ENCODE measurements at places on chromosomes 11 and 22. TPM values are rescaled to one million over a fixed set of nuclear protein-coding genes. Genes with fewer than 3 reads are reported as not detected.

DNA sequence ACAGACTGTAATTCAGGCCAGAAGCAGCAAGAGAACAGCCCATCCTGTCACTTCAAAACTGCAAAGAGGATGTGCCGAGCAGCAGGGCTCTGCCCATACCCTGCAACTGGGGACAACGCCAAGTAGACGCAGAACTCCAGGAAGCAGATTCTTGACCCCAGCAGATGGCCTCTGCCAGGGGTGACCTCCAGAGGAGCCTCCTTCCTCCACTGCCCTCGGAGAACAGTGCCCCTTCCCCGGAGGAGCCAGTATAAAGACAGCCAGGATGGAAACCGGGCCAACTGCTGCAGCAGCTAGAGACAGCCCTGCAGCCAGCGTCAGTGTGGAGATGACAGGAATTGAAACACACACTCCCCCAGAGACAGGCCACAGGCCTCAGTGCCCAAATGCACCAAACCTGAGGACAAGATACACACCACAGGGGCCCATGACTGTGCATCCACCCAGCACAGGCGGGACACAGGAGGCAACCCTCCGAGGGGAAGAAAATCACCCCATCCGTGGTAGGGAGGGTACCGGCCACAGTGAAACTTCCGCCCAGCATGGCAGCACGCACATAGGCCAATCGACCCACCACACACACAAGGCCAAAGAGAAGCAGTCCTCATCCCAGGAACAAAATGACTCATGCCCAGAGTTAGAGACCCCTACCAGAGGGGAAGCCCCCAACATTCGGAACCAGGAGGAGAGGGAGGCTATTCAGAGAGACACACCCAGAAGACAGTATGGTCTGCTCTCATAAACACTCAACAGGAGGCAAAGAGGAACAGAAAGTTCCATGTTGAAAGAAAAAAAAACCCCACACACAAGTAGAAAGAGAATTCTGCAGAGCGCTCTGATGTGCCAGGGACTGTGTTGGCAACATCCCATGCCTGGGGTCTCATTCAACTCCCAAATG is 5.6 kb downstream of the AHNAK start:
- H3K27me3 ChIP-seq, result no peaks in the 10 kb centered on the region
- H3K4me1 ChIP-seq, result peaks cover 77% of the 10 kb centered on the region
- H3K4me3 ChIP-seq, result peak overlapping the region; percentile 92
- H3K27ac ChIP-seq, result peak overlapping the region; percentile 93

DNA sequence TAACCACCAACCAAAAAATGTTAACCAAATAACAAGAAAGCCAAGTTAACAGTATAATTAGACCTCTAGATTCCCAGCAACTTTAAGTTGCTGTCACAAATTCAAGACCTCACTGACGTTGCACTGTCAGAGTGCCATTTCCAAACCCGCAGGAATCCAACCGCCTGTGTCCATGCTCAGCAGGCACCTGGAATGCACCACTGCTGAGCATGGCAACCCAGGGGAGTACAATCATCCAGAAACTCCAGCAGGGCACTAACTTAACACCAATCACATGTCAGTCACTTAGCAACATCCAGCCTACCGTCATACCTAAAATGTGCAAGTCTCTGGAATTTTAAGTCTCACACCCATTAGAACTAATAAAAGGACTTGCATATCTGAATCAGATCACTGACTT is 48.8 kb downstream of the SMCO4 start:
- H3K27ac ChIP-seq, result no peak overlapping the region

DNA sequence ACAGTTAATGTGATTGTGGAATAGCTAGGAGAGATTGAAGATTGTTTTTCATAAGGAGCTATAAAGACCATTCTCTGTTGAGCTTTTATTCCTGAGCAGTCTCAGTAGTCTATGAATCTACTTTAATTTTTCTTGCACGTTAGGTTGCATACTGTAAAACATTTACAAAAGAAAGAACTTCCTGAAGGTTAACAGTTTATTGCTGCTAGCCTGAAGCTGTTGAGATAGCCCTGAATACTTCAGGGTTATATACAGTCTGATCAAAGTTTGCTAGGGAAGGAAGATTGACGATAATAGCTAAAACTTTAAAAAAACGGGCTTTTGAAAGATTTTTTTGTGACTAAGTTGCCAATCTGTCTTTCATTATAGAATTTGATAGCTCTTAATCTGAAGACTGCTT is 64.8 kb downstream of the PPP6R3 start:
- peaks cover 71% of the 10 kb centered on the region for H3K36me3 ChIP-seq
- no peak overlapping the region for H3K27ac ChIP-seq
- no peaks in the 10 kb centered on the region for H3K27me3 ChIP-seq
- H3K4me3 ChIP-seq, result no peak overlapping the region

RBM7 gene
- total RNA-seq, result 4.8 TPM

DNA sequence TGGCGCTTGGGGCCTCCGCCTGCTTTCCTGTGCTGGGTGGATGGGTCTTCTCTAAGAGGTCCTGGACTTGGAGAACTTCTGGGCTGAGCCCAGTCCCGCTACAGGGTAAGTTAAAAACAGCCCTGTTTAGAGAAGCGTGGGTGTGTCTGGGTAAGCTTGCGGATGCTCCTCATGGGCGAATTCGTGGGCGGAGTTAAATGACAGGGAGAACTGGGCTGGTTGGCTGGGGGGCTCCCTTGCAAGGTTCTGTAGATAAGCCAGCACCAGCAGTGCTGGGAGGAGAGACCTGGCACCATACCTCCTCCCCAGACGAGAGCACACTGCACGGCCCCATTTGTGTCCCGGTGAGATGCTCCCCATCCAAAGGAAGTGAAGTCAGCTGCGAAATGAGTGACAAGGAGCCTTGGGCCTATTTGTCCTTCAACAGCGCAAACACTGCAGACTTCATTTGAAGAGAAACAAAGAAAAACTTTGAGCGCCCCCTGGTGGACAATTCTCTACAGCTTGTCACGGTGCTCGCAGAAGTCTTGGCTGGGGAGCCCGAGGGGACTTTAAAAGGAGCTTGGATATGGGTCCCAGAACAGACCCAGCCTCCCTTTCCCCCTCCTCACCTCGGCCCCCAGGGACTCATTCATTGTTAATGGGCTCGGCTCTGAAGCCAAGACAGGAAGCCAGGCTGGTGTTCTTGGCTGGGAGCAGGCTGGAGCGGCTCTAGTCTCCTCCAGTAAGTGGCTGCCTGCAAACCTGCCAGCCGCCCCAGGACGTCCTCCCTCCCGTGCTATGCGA is 39.5 kb downstream of the TP53I11 start:
- peaks cover 9% of the 10 kb centered on the region for H3K4me1 ChIP-seq
- no peak overlapping the region for H3K4me3 ChIP-seq
- no peaks in the 10 kb centered on the region for H3K27me3 ChIP-seq
- DNase-seq, result peak; percentile 89

GRCh38 chr11:82732348-82732733 is 1.3 kb downstream of the FAM181B start:
- peaks cover 91% of the 10 kb centered on the region for H3K27me3 ChIP-seq
- peaks cover 23% of the 10 kb centered on the region for H3K4me1 ChIP-seq
- DNase-seq, result peak; percentile 28

HEPN1 gene
- not detected for total RNA-seq

CYP2R1 gene
- 52.5 TPM for total RNA-seq

MMP1 gene
- total RNA-seq, result not detected

DNA sequence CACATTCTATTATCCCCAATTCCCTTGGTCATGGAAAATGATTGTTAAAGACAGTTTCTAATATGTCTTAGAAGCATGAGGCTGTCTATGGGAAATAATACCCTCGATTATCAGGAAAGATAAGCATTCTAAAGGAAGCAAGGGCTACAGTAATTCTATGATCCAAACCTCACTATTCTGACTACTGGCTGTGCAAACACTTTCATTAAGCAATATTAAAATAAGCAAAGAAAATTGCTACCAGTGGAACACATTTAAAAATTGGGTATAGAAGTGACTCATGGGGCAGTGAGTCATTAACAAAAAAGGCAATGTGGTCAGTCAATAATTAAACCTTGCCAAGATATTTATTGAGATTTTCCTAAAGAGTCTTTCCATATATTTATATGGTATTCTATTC is 1415.2 kb upstream of the TENM4 start:
- no peak overlapping the region for H3K4me3 ChIP-seq
- H3K27me3 ChIP-seq, result no peaks in the 10 kb centered on the region
- no peak for DNase-seq
- no peaks in the 10 kb centered on the region for H3K36me3 ChIP-seq
- H3K4me1 ChIP-seq, result no peaks in the 10 kb centered on the region

DNA sequence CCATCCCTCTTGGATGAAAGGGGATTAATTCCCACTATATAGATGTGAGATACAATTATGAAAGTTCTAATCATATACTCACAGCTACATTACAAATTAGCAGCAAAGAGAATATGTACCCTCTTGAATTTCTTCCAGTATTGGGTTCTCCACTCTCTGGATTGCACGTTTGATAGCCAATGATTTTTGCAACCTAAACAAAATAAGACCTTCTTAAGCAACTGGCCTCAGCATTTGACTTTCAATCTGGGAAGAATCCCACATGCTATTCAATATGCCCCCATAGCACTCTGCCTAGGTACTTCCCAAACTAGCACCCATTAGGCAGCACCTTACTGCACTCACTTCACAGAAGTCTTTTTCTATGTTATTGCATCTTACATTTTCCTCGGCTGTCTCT is 55.8 kb downstream of the ETS1 start:
- DNase-seq, result no peak
- H3K27ac ChIP-seq, result no peak overlapping the region
- no peaks in the 10 kb centered on the region for H3K36me3 ChIP-seq
- H3K4me3 ChIP-seq, result no peak overlapping the region

PHETA2 gene
- total RNA-seq, result 30.1 TPM

- H3K4me1 ChIP-seq, result peaks cover 26% of the 10 kb centered on the region
- no peak overlapping the region for H3K27ac ChIP-seq
- H3K36me3 ChIP-seq, result no peaks in the 10 kb centered on the region
- no peak for DNase-seq
- peaks cover 12% of the 10 kb centered on the region for H3K27me3 ChIP-seq
Measured at GRCh38 chr11:111515591-111515990, 1.0 kb downstream of the HOATZ start.

RAG2 gene
- total RNA-seq, result not detected

CRYBB3 gene
- not detected for total RNA-seq

- no peaks in the 10 kb centered on the region for H3K4me1 ChIP-seq
- no peak overlapping the region for H3K4me3 ChIP-seq
- DNase-seq, result no peak
- H3K36me3 ChIP-seq, result no peaks in the 10 kb centered on the region
- H3K27me3 ChIP-seq, result no peaks in the 10 kb centered on the region
Measured at GRCh38 chr11:95503047-95503446, 272.0 kb upstream of the SESN3 start.

- peak overlapping the region; percentile 90 for H3K4me3 ChIP-seq
- H3K27me3 ChIP-seq, result no peaks in the 10 kb centered on the region
- H3K27ac ChIP-seq, result peak overlapping the region; percentile 99
- peak; percentile 85 for DNase-seq
Measured at GRCh38 chr11:208181-208916, 841 bp downstream of the RIC8A start.

- peaks cover 43% of the 10 kb centered on the region for H3K36me3 ChIP-seq
- no peaks in the 10 kb centered on the region for H3K4me1 ChIP-seq
- no peak for DNase-seq
Measured at GRCh38 chr11:76064192-76064591, 142.1 kb downstream of the WNT11 start.

AGBL2 gene
- 0.92 TPM for total RNA-seq

GRCh38 chr11:1220941-1221721 is 1.7 kb upstream of the MUC5B start:
- H3K4me3 ChIP-seq, result no peak overlapping the region
- no peaks in the 10 kb centered on the region for H3K36me3 ChIP-seq
- no peak for DNase-seq
- H3K27ac ChIP-seq, result no peak overlapping the region
- H3K4me1 ChIP-seq, result no peaks in the 10 kb centered on the region

DNA sequence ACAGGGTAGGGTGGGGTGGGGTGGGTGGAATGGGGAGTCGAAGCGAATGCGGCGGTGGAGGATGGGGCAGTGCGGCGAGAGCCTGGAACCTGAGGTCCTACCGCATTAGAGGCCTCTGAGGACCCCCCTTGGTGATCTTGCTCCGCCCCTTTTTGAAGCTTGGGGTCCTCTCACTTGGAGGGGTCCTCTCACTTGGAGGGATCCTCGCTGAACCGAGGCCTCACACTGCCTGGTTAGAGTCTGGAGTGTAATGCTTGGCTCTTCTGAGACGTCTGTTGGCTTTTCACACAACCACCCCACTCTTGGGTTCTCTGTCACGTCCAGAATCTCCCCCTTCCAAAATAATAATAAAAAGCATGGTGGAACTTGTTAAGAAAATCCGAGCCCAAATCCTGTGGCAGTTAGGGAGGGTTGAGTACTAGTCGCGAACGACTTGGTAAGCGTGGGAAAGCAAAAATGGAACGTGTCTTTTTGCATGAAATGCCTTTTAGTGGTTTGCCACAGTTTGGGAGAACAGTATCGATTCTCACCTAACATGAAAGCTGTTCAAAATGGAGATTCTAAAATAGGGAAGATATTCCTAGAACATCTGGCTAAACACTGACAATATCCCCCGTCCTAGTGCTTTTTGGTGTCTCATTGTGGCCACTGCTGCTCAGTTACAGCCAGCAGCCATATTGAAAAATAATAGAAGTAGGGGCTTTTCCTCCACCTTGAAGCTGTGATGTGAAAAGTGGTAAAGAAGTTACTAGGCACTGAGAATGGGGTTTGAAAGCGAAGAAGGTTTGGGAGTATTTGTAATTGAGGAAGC is 822 bp downstream of the RBX1 start:
- H3K27me3 ChIP-seq, result no peaks in the 10 kb centered on the region
- H3K4me1 ChIP-seq, result peaks cover 41% of the 10 kb centered on the region
- no peak for DNase-seq
- H3K27ac ChIP-seq, result peak overlapping the region; percentile 94
- peaks cover 32% of the 10 kb centered on the region for H3K36me3 ChIP-seq
- peak overlapping the region; percentile 88 for H3K4me3 ChIP-seq
